ENCODE measurements at places on chromosomes 1 and 21.
A peak's percentile ranks its signal among the peaks of the same experiment; 100 is the strongest.

DNA sequence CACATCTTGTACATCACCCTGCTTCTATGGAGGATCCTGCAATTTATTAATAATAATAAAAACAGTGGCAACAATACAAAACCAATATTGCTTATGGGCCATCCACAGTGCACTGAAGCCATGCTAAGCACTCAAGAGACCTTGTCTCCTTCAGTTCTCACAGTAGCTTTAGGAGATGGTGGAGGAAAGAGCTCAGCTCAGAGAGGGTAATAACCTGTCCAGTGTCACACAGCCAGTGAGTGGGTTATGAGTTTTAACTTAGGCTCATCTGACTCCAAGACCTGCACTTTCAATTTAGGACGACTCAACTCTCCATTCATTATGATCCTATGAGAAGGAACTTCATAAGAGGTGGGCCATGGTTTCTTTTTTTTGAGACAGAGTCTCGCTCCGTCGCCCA is 347.6 kb upstream of the RUNX1 start:
- no peak for DNase-seq

GRCh38 chr1:49226758-49227157 is 450.1 kb upstream of the BEND5 start:
- no peak for DNase-seq

DNA sequence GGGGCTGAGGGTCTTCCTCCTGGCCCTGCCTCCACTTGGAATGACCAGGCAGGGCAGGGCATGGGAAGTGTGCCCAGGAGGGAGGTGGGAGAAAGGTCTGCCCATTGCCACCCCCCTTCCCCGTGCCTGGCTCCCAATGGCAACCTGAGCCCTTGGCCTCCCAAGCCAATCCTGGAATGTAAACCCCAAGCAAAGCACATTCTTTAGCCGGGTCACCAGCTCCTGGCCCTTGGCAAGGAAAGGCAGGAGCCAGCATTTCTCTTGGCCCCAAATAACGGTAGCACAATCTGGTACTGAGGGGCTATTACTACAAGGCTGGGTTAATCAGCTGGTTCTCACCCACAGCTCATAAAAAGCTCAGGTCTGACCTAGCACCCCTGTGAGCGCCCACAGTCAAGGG is 6.9 kb upstream of the NUAK2 start:
- DNase-seq: no peak

DNA sequence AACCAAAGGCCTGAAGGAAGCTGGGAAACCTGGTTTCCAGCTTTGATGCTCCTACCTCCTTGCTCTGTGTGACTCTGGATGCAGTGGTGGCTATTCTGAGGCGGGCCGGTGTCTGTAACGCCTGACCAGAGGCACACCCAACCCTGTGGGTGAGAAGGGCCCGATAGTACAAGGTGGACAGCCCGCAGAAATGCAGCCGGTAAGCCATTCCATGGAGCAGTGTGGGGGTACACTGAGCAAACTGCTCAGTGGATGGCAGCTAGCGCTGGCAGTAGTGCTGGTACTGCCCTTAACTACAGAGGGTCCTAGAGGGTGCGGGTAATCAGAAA is 36.0 kb downstream of the AHDC1 start:
- DNase-seq: no peak

GRCh38 chr1:226708967-226709396 is 30.1 kb downstream of the ITPKB start:
- no peak for DNase-seq

- DNase-seq: no peak
Observed at GRCh38 chr1:155126556-155127104, 1.0 kb upstream of the EFNA1 start.

GRCh38 chr1:114295321-114295720 is 141.7 kb upstream of the SYT6 start:
- DNase-seq: no peak

DNA sequence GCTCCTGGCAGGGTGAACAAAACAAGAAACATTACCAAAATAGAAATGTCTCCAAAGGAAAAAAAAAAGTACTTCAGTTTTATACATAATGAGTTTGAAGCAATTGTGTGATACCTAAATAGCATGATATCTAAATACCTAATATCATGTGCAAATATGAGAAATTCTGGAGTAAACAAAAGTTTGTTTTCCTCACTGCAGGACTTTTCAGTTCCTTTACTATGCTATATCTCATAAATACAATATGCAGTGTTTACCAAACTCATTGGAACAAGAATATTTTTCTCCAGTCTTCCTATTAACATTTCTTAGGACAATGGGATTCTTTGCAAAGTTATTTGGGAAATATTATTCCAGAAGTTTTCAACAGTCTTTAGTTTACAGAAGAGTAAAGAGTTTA is 98.1 kb downstream of the VAV3 start:
- no peak for DNase-seq

DNA sequence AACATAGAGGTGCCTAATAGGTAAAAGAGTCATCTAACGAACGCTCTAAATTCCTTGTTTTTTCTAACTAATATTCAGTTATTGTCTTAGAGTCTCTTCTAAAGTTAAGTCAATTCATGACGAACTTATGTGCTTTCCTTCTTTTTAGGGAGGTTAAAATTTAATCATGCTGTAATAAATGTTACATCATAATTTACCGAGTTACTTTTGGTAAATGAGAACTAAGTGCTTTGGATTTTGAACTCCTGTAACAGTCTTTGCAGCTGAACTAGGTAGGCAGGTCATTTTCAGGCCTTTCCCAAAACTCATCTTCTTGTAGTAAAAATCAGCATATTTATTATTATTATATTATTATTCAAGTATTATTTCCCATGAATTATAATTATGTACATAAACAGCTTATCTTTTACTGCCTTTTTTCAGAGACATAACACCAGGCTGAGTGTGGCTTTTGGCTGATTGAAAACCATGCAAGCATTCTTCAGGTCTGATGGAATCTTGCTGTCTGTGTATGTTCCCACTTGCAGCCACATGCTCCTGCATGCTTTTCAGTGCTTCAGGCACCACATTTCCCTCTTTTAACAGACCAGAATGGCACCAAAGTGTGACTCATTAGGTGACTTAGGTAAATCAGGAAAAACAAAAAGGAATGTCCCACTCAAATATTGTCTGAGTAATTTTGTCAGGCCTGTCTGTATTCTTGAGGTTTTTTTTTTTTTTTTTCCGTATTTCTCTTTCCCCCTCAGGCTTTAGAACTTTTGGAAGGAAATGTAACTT is 81.0 kb upstream of the CD55 start:
- no peak for DNase-seq

DNA sequence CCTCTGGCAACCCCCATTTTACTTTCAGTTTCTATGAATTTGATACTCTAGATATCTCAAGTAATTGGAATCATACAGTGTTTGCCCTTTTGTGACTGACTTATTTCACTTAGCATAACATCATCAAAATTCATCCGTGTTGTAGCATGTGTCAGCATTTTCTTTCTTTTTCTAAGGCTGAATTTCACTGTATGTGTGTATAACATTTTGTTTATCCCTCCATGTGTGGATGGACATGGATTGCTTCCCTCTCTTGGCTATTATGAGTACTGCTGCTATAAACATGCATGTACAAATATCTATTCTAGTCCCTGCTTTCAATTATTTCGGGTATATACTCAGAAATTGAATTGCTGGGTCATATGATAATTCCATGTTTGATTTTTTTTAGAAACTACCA is 97.3 kb downstream of the MAP3K21 start:
- DNase-seq: no peak

DNA sequence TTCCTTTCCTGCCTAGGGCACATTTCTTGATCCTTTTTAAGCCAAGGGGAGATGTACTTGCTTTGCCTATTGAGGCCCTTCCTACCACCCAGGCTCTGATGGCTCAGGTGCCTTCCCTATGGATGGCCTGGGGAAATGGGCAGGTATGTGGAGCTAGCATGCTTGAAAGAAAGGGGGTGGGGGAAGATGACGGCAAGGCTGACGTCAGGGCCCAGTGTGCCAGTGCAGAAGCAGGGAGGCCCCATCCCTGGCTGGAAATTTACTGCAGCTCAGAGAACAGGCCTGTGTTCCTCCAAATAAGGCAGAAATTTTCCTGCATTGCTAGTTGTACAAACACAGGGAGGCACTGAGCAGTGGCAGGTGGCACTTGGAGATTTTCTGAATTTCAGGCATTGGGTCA is 453.2 kb upstream of the VAMP3 start:
- DNase-seq: no peak

- DNase-seq: no peak
Observed at GRCh38 chr1:34983700-34984355, 1.3 kb downstream of the TMEM35B start.

GRCh38 chr1:66637146-66637545 is 103.2 kb downstream of the SGIP1 start:
- DNase-seq: no peak

- DNase-seq: no peak
Observed at GRCh38 chr1:155952505-155952890, 11.1 kb downstream of the RXFP4 start.

GRCh38 chr1:42420911-42421585 is 34.8 kb downstream of the ZMYND12 start:
- no peak for DNase-seq

- peak; percentile 38 for DNase-seq
Observed at GRCh38 chr1:33586106-33586505, 113.7 kb downstream of the ZSCAN20 start.

Measured in HS-5 (cell line).